T-helper 1 cell treated with Interleukin-12 subunit alpha and Interleukin-12 subunit beta and Interleukin-4 antibody, amounts not matched to agents 30 ng/mL and 1 ng/mL, for 36 hours (primary cell): ENCODE measurements at places on chromosomes 11 and 22. TPM values are rescaled to one million over a fixed set of nuclear protein-coding genes. Genes with fewer than 3 reads are reported as not detected.

The NCAM1 gene
- total RNA-seq, result 1.2 and 1.8 TPM in 2 replicates

The USP2 gene
- 0.15 and 0.17 TPM in 2 replicates for total RNA-seq

The DKK3 gene
- not detected in 2 replicates for total RNA-seq

The GSTT2B gene
- total RNA-seq, result 0.44 TPM in 2 replicates

The KLHDC7B gene
- total RNA-seq, result 12.6 and 13.8 TPM in 2 replicates

The CCDC87 gene
- 0.15 TPM in 1 of 2 replicates, not detected in the other for total RNA-seq

The SMIM38 gene
- 0.51 and 0.64 TPM in 2 replicates for total RNA-seq

The PRG3 gene
- not detected in 2 replicates for total RNA-seq

The DDX10 gene
- 36.6 and 38.3 TPM in 2 replicates for total RNA-seq

The ENTHD1 gene
- 0.15 and 0.41 TPM in 2 replicates for total RNA-seq

The OR9G1 gene
- not detected in 2 replicates for total RNA-seq

The SERHL2 gene
- total RNA-seq, result 0.66 and 1.6 TPM in 2 replicates

The NCR3LG1 gene
- 0.88 and 1.1 TPM in 2 replicates for total RNA-seq

The PNPLA5 gene
- not detected in 2 replicates for total RNA-seq

The FAM168A gene
- total RNA-seq, result 29.4 and 30.0 TPM in 2 replicates

The UCP3 gene
- total RNA-seq, result 3.4 and 5.0 TPM in 2 replicates

The SLC37A2 gene
- total RNA-seq, result 0.15 and 0.29 TPM in 2 replicates

The EMID1 gene
- not detected in 2 replicates for total RNA-seq

The OR5T2 gene
- not detected in 2 replicates for total RNA-seq

The HSPB2 gene
- total RNA-seq, result not detected in 2 replicates

The GRAMD4 gene
- 65.9 and 69.5 TPM in 2 replicates for total RNA-seq

The MISFA gene
- 4.6 and 5.3 TPM in 2 replicates for total RNA-seq
